Stimulated activated CD8-positive, alpha-beta memory T cell treated with anti-CD3 and anti-CD28 coated beads, Interleukin-7, amount 100 ng/mL, for 1 hour (primary cell): ENCODE measurements at places on chromosomes 5 and 9.

- DNase-seq, result no peak
Observed at GRCh38 chr9:110928599-110928998, 109.7 kb downstream of the LPAR1 start.

DNA sequence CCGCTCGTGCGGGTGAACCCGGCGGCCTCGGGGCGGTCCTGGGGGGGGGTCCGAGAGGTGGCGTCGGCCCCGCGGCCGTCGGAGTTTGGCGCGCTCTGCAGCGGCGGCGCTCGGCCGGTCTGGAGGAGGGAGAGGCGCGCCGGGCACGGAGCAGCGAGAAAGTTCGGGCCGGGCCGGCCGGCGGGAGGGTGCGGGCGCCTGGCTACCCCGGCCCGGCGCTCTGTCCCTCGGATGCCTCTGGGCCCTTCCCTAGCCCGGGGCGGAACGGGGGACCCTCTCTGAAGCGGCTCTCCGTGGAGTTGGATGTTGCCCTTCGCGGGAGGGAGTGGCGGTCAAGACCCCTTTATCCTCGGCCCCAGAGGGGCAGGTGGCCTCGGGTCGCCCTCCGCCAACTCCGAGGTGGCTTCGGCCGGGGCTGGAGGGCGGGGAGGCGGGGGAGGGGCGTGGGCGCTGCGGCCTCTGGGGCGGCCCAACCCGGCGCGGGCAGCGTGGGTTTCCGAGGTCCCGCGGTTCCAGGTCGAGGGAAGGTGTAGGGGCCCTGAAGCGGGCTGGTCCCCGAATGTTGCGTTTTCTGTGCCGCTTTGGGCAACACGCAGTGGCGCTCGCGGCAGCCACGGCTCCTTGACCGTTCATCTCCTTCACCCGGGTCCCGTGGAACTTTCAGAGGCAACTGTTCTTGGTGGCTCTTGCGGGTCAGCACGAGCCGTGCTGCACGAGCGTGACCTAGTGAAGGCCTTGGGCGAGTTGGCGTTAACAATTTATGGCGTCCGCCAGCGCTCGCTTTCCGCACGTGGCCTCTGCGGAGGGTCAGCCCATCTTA lies 290.5 kb downstream of the DOCK8 start:
- no peak for DNase-seq

DNA sequence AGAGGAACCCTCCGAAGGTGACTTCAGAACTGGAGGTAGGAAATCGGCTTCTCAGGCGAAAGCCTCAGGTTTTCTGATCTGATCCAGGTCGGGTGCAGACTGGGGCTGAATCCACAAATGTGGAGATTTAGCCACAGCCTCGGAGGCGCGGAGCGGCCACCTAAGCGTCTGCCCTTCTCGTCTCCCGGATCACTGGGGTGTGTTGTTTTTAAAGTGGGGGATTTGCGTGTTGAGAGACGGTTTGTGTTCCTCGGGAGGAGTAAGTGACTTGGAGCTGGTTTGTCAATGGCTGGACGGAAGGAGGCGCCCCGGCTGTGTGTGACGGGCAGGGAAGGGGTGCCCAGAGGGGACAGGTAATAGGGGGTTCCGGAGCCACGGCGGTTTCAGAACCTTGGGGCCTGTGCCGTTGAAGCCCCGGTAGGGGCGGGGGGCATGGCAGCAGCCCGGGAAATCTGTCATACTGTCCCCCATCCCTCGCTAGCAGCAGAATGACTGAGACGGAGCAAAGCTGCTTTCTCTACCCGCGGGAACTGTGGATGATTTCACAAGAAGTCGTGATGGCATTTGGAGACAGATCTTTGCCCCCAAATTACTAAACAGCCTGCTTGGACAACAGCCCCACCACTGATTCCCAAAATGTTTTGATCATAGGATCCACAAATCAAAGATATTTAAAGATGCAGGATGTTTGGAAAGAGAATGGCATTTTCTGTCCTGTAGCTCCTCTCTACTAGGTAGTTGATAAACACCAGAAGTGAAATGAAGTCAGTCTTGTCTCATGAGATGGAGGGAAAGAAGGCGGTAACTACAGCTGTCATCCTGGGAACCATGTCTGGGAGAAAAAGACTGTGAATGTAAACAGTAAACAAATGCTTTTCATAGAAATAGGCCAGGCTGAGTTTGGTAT lies 216.5 kb downstream of the PDZD2 start:
- DNase-seq, result no peak

DNA sequence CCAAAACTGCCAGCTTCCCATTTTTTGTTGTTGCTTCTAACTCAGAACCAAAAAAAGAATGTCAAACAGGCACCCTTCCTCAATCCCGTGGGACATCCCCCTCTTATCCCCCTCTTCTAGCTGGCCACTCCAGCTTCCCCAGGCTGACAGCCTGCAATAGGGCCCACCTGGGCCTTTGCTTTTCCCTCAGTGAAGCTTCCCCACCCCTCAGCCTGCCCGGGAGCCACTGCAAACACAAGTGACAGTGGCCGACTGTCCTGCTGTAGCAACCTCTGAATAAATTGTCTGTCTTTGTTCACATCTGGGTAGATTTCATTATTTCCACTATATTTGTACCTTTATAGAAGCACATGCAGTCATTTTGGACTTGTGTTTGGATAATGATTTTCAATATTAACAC lies 245.3 kb downstream of the GADD45G start:
- no peak for DNase-seq

DNA sequence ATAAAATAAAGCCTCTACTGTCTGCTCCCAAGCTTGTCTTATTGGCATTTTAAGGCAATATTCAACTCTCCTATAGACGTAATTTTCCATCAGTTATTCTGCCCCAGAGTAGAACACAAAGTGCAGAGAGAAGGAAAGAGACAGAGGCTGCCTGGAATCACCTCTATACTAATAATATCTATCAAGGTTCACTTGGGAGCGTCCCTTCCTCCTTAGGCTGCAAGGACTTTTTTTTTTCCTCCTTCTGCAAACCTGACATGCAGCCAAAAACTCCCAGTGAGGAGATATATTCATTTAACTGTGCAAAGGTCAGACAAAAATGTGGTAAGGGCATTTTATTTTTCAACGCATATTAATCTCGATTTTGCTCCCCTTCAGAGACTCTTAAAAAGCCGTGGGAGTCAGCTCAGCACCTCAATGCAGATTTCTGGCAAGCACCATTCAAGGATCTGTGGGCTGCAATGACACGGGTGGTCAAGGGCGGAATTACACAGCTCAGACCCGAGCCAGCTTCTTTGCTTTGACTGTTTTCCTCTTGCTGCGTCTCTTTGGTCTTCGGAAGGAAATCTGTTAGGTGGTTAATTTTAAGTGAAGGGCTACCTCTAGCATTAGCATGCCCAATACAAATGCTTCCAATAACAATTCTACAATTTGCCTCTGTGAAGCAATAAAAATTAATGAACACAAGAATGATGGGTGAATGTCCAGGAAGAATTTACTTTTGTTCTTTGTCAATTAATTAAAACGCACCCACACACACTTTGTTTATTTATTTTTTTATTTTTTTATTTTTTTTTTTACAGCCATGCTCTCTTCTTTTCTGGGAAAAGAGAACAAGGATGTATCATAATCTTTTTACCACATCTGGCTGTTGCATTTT lies 587.7 kb upstream of the GRAMD2B start:
- no peak for DNase-seq

GRCh38 chr9:71683598-71684235 lies 84.6 kb downstream of the CEMIP2 start:
- no peak for DNase-seq

DNA sequence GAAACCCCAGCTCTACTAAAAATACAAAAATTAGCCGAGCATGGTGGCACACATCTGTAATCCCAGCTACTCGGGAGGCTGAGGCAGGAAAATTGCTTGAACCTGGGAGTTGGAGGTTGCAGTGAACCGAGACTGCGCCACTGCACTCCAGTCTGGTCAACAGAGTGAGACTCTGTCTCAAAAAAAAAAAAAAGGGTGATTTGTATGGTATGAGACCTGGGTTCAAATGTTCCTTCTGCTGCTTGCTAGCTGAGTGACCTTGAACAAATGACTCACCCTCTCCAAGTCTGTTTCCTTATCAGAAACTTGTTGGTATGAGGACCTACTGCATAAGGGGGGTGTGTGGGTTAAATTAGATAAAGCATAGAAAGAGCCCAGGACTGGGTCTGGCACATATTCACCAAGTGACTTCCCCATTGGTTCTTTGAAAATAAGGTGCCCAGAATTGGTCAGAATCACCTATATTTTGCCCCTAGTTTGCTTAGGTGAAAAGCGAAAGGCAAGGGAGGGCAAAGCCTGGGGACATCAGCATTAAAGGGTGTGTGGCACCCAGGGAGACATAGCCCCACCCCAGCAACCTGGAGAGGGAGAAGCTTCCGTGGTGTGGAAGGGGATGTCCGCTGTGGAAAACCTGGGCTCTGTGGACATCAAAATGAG lies 9.9 kb downstream of the SLC25A25 start:
- no peak for DNase-seq

DNA sequence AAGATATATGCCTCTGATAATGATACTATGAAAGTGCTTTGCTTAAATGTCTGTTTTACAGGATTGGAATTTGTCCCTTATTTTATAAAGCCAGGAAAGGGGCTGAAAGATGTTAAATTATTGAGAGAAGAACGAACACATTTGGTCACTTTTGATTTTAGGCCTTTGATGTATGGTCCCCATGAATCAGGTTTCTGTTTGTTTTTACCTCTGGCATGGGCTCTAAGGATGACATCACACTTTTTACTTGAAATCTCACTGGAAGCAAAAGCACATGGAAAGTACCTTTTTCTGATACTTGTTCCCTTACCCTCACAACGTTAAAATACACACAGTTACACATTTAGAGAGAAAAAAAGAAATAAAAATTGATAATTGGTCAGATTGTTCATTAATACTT lies 6.9 kb downstream of the OTULIN start:
- no peak for DNase-seq

DNA sequence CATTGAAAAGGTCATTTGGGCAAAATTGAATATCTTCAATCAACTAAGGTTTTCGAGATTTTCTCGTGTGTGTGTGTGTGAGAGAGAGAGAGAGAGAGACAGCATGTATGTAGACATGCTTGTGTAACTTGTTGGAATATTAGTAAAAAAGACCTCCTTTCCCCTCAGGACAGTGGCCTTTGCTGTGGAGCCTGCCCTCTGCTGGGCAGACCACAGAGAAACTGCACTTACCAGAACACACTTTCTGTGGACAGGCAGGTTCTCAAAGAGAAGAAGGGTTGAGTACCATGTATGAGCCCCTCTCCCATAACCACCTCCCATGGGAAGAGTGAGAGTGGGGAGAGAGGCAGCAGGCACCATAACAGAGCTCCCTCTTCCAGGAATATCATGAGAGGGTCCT lies 45.6 kb downstream of the CFAP90 start:
- no peak for DNase-seq

GRCh38 chr9:1759771-1760300 lies 255.3 kb upstream of the SMARCA2 start:
- no peak for DNase-seq

GRCh38 chr9:92941861-92942260 lies 5.5 kb upstream of the FGD3 start:
- no peak for DNase-seq

GRCh38 chr9:124000784-124001457 lies 10.6 kb upstream of the LHX2 start:
- no peak for DNase-seq

DNA sequence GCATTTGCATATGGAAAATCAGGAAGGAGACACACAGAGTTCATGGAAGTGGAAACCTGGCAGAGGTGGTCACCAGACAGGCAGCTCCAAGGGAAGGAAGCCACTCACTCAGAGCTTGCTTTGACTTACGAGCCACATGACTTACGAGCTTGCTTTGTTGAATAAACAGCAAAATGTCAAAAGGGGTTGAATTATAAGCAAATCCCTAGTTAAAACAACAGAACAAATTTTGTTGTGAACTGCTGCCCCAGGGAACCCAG lies 164.3 kb downstream of the SYK start:
- no peak for DNase-seq

- no peak for DNase-seq
Observed at GRCh38 chr9:89606624-89607311, 2.0 kb downstream of the GADD45G start.
